ENCODE measurements at places on chromosomes 11 and 22.

GRCh38 chr11:15585602-15586331 is 471.0 kb downstream of the INSC start:
- DNase-seq: no peak

- no peak for DNase-seq
Observed at GRCh38 chr11:2144544-2145248, 5.5 kb upstream of the IGF2 start.

- DNase-seq: no peak
Observed at GRCh38 chr11:14645015-14645912, 1.7 kb downstream of the PDE3B start.

DNA sequence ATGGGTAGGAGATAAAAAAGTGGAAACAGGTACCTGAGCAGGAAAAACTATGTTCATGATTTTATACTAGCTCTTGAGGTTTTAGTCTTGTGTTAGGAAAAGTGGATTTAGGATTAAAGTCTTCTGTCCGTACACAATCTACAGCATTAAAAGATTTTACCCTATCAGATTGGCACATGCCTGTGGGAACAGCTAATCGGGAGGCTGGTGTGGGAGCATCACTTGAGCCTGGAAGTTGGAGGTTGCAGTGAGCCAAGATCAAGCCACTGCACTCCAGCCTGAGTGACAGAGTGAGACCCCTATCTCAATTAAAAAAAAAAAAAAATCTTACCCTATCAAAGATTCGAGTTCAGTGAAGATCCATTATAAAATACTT is 12.2 kb upstream of the CRKL start:
- no peak for DNase-seq

DNA sequence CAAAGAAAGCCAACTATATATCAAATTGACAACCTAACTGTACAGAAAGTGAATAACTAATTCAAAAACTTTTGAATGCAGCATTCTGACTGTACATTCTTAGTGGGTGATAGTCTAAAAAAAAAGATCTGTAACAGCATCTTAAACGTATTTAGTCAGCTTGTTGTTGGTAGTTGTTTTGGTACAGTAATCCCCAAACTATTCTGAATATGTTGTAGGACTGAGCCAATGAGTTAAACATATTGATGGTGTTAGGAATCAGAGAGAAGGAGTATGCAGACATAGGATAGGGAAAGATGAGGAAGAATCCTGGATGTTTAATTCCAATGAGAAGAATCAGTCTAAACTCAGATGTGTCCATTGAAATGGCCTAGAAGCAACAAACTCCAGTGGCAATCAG is 41.9 kb upstream of the KIRREL3 start:
- no peak for DNase-seq

- DNase-seq: no peak
Observed at GRCh38 chr11:72483412-72484186, 49.3 kb upstream of the CLPB start.

Measured in NCI-H1436 treated with DMSO at 0.1 percent for 48 hours (cell line).